Activated CD4-positive, alpha-beta T cell treated with anti-CD3 and anti-CD28 coated beads, Interleukin-2, amount 50 U/mL, for 4 hours (primary cell): ENCODE measurements at places on chromosomes 1 and 21.
A peak's percentile ranks its signal among the peaks of the same experiment; 100 is the strongest.

GRCh38 chr1:108814343-108815125, 42.4 kb downstream of the AKNAD1 start:
- DNase-seq = no peak

DNA sequence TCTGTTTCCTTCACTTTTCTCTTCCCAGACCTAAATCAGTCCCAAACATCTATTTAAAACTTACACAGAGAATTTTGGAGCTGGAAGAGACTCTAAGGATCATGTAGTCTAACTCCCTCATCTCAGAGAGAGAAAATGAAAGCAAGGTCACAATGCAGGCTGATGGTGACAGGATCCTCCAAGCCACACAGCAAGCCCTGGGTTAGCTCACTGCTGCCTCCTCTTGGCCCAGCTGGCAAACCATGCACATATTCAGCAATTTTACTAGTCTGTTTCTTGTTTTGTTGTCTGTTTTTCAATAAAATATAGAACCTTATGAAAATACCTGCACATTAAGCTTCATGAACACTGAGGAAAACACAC, 27.7 kb upstream of the LY9 start:
- peak; percentile 85 for DNase-seq

- DNase-seq = no peak
These were observed 74.1 kb downstream of the OLFML2B start for GRCh38 chr1:161949548-161949947.

GRCh38 chr1:44113095-44113609, 5.5 kb upstream of the KLF17 start:
- no peak for DNase-seq

DNA sequence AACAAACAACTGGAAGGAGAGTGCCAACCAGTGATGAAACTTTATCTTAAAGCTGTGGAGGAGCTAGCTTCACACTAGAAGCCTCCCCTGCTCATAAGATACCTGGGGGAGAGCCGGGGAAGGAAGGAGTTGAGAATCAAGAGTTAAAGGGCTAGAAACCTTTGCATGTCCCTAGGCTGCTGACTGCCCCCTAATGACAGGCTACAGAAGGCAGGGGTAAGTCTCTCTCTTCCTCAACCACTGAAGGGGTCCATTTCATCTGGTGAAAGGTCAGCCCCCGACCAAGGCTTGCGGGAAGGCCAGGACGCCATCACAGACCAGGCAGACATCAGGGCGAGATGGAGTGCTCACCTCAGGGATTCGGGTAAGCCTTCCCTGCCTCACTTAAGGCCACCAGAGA, 65.6 kb upstream of the GRHL3 start:
- DNase-seq = no peak

DNA sequence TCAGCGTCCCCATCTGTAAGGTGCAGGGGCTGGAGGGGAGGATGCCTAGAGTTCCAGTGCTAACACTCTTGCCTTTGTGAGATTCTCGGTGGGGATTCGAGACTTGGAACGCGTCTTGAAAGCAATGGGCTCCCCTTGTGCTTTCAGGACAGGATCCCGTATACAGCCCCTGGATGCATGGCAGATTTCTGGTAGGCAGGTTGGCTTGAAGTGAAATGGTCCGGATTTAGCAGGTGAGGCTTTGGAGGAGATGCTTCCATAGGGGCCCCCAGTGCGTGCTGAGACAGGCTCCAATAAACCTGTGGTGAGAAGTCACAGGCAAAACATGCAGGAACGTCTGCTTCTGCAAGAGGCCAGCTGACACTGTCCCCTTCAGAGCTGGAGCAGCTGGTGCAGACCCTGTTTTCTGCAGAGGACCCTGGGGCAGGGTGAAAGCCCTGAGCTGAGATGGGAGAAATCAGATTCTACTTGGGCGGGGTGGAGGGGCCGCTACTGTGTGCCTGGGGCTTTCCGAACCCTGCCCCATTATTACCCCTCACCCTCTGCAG, 270.4 kb downstream of the PTPRU start:
- DNase-seq = no peak

DNA sequence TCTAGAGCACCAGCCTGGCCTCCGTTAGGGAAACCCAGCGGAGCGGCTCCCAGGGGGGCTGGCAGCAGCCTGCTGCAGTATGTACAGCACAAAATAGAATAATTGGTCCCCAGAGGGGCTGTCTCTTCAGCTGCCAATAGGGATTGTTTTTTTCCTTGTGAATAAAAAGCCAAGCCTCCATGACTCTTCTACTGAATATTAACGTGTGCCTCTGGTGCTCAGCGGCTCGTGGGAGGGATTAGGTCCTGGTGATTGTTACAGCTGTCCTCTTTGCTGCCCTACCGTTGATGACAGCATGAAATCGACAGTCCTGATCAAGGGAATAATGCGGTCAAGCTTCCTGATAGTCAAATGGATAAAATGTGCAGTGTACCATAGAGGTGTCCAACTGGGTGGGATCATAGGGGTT, 190.7 kb upstream of the RUNX1 start:
- DNase-seq = no peak

DNA sequence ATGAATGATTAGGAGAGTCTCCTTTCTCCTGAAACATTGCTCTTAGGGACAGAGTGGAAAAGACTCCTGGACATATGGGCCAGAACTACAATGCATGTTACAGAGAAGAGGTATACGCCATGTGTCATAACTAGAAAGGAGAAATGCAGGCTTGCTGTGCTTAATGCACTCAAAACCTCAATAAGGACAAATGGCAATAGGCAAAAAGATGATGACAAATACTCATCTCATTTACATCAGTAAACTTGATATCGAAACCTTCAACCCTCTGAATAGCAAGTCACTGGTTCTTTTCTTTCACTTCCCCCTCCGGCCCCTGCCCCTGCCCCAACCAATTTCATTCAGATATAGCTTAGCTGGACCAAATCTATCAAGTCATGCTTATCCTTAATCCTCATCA, 1.9 kb upstream of the GPR88 start:
- DNase-seq = no peak

- DNase-seq = no peak
These were observed 250.0 kb downstream of the FAF1 start for GRCh38 chr1:50710099-50710498.

DNA sequence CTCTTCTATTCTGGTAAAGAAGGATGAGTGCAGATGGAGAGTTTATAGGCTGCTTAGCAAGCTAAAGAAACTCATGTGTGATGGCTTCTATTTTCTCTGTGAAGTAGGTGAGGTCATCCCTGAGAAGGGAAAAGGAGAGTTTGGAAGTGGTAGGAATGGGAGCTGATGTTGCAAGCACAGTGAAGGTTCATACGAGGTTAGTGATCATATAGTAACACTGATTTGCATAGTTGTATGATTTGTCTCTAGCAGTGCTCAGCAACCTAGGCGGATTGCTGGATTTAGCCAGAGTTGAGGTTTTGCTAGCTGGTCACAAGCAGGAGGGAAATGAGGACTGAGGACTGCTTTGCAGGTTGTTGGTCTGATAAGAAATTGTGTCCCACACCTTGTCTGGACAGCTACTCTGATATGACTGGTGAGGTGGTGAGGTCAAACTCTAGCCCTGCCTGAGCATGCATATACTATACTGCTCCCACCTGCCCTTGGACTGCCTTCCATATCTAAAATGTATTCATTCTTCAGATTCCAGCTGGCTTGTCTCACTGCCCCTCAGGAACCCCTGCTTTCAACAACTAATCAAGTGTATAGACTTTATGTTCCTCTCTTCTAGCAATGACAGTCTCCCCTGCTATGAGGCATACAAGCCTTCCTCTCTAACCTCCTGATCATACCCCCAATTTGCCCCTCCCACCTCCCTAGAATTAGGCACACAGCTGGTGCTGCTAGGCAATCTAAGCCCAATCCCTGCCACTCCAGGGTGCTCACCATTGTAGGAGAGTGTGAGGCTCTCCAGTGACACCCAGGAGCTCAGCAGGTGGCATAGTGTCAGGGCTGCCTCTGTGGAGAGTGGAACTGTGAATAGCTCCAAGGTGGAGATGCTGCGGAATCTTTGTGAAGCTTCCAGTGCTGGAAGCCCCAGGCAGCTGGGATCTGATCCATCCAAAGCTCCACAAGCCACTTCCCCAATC, 18.5 kb downstream of the LRRC41 start:
- DNase-seq = no peak

DNA sequence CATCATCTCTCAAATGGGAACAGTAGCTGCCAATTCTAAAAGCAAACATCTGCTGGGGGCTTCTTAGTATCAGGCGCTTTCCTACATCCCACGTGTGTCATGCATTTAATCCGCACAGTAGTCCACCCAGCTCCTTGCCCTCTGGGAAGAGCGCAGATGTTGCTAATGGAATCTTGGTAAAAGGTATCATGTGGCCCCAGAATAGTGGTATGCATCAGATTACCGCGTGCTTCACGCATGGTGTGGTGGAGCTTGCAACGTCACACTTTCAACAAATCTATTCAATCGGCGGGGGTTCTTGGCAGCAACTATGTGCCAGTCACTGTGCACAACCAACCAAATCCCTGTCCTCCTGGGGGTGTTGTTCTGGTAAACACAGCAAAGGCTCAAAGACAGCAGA, 141.0 kb downstream of the HIVEP3 start:
- DNase-seq = no peak

DNA sequence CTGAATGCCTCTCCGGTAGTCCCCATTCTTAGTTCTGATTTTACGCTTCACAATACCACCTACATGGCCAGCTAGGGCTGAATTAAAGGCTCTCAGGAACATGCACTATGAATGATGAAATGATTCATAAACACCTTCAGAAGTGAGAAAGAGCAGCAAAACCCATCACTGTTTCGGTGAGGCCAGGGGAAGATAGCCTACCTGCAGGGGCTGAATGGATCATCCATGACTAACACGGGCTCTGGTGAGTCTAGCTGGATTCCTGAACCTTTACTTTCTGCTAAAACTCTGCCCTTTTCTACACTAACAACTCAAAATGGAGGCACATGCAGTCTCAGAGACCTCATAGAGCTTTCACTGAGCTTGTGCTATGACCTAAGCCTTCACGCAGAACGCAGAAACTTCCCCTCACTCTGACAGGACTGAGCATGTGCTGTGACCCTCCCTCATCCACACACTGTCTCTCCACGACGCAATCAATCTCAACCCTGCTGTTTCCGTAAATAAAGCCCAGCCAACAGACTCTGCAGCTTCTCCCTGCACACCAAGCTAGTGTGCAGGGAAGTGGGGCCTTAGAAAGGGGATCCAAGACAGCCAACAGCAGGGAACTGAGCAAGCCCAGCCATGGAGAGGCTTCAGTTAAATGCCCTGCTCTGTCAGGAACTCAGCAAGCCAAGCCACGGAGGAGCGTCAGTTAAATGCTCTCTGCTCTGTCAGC, 207.8 kb downstream of the SLC45A1 start:
- DNase-seq = peak; percentile 48

GRCh38 chr21:15065392-15066122, 757 bp upstream of the NRIP1 start:
- peak; percentile 63 for DNase-seq

DNA sequence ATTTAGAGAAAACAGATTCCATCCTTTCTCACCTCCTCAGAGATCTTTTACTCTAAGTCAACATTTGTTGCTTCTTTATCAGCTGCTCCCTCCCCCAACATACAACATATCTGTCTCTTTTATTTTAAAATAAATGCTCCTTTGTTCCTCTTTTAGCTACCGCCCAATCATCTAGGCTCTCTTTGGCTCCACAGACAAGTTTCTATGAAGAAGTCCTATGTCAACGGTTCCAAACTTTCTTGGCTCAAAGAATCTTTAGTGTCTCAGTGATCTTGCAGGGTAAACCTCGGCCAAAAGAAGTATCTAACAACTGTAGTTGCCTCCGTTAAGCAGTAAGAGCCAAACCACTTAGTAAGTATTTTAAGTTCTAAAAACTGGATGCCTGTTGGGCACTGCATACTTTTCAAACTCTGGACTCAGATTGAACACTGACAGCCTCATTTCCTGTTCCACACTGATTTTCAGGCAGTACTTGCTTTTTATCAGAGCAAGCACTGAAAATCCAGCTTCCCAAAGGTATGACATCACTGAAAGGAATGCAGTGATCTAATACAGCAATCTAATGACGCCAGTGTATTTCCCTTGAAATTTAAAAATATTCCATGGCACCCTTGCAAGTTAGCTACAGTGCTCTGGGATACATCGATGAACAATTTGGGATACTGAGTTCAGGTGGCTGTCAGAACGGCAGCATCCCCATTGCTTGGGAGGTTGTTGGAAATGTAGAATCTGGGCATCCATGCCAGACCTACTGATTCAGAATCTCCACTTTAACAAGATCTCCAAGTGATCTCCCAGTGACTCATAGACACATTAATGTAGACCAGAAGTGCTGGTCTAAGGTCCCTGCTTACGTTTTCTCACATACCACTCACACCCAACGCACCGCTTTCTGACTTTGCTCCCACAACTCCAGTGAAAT, 26.8 kb downstream of the EGLN1 start:
- no peak for DNase-seq

- DNase-seq = no peak
These were observed 8.5 kb downstream of the MAP10 start for GRCh38 chr1:232813760-232814159.

DNA sequence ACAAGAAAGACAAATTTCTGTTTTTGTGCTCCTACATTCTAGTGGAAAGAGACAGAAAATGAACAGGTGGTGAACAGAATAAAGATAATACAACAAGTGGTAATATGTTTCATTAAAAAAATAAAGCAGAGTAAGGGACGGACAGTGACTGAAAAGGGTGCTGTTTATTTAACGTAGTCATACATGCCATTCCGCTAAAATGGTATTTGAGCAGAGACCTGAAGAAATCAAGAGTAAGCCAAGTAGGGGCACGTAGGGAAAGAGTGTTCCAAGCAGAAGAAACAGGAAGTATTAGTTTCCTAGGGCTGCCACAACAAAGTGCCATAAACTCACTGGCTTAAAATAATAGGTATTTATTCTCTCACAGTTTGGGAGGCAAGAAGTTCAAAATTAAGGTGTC, 65.6 kb upstream of the KCTD3 start:
- DNase-seq = no peak

- no peak for DNase-seq
These were observed 5.0 kb downstream of the ADAMTS1 start for GRCh38 chr21:26840201-26840600.

DNA sequence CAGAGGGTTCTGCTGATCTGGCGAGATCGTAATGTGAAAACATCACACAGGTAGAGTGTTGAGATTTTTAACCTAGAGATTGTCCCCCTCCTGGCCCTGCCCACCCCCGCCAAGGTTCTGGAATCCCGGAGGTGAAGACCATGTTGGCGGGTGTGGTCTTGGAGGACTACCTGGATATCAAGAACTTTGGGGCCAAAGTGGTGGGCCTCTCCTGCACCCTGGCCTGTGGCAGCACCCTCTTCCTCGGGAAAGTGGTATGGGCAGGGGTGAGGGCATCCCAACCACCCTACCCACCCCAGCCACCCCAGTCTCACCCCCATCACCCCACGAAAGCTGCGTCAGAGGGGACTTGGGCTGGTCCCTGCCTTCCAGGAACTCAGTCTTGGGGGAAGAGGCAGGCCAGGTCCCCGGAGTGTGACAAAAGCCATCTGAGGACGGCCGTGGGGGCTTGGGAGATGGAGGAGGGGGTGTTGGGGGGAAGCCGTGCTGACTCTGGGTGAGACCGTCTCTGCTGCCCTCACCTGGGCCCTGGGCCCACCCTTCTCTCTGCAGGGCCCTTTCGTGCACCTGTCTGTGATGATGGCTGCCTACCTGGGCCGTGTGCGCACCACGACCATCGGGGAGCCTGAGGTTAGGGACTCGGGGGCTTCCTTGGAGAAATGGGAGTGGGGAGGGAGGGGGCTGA, 4.4 kb downstream of the CLCNKB start:
- DNase-seq = no peak

GRCh38 chr1:79362470-79362869, 355.9 kb upstream of the ADGRL4 start:
- DNase-seq = no peak

- DNase-seq = no peak
These were observed 87.9 kb downstream of the ZZZ3 start for GRCh38 chr1:77594366-77595112.

GRCh38 chr1:227899820-227900449, 47.8 kb downstream of the WNT9A start:
- no peak for DNase-seq
